ENCODE measurements at places on chromosomes 7 and 10.

DNA sequence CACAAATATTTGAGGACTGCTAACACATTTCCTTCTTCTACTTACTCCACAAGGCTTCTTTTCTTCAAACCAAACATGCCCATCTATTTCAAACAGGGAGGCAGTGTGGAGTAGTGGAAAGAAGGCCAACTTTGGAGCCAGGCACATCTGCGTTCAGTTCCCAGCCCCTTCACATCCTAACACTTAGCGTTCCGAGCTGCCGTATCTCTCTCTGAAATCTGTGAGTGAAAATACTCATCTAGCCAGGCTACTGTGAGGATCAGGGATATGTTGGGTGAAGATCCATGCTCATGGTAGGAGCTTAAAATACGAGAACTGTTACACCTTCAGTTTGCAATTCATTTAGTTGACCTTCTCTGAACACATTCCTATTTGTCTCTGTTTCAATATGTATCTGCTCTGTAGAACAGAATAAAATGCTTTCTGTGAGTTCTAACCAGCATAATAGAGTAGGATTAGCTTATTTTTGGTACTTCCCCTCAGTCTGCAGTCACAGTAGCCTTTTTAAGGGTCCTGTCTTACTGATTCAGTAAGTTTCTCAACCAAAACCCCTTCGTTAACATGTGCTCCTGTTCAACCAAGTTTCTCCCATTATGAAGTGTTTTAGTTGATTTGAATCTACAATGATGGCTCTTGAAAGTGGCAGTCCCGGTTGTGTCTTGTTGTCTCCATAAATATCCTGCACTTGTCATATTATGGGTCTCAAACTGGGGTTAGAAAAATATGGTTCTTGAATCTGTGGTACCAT, 3.3 kb upstream of the MEST start:
- no peak for DNase-seq

GRCh38 chr7:151518105-151518946, 1.4 kb downstream of the RHEB start:
- DNase-seq: peak; percentile 66

DNA sequence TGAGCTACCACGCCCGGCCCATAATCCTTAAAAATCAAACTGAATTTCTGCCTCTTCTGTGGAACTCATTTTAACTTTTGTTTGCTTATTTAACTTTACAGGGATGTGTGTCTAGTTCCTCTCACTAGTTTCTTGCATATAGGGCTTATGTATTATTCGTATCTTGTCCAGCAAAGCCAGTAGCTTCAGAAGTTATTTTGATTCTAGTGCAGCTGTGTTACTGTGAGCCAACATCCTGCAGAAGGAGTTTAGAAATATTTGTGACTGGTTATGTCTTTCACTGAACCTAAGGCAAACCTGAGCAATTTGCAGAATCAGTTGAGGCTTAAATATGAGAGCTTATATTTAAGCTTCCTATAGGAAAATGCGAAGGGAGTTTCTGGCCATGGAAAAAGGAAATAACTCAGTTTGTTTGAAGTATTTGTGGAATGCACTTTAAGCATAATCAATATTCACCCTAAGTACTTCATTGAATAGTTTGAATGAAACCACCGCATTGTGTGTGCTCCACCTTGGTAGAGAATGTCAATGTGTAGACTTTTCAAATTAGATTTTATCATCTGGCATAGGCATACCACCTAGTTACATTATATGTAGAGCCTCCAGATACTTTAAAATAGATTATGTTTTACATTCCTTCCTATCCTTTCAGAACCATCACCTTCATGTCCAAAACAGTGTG, 90.8 kb downstream of the MCU start:
- DNase-seq: no peak

DNA sequence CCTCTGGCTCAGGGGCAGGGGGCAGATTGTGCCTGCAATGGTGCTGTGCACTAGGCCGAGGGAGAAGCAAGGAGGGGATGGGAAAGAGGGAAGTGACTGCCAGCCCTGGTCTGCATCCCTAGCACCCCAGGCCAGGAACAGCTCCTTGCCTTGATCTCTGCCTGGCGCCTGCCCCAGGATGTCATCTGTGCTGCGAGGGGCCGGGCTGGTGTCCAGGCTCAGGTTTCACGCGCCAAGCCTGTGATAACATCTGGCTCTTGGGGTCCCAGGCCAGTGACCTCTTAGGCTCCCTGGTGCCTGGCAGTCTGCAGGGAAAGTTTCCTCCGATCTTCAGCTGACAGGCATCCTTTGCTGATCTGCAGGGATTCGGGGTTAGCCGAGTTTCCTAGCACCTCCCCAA, 193.5 kb upstream of the GPR26 start:
- DNase-seq: no peak

DNA sequence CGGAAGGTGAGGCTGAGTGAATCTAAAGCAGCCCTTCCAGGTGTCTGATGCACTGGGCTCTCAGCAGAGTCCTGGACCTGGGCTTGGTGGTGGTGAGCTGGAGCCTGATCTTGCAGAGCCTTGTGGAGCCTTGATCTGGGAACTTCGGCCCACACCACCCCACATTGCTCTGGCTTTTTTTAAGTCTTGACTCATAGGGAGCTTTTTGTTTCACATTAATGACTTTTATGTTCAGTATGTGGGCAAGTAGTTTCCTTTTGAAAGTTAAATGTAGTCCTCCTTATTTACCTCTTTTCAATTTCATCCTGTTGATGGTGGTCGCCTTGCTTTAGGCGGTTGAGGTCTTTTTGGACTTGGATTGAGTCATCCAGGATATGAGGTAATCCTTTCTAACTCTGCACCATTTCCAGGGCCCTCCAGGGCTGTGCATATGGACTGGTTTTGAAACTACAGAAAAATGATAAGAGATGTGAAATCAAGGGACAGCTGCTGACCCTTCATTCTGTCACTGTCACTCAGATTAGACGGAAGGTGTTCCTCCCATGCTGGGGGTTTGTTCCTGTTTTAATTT, 2.9 kb upstream of the NRAP start:
- peak; percentile 27 for DNase-seq

DNA sequence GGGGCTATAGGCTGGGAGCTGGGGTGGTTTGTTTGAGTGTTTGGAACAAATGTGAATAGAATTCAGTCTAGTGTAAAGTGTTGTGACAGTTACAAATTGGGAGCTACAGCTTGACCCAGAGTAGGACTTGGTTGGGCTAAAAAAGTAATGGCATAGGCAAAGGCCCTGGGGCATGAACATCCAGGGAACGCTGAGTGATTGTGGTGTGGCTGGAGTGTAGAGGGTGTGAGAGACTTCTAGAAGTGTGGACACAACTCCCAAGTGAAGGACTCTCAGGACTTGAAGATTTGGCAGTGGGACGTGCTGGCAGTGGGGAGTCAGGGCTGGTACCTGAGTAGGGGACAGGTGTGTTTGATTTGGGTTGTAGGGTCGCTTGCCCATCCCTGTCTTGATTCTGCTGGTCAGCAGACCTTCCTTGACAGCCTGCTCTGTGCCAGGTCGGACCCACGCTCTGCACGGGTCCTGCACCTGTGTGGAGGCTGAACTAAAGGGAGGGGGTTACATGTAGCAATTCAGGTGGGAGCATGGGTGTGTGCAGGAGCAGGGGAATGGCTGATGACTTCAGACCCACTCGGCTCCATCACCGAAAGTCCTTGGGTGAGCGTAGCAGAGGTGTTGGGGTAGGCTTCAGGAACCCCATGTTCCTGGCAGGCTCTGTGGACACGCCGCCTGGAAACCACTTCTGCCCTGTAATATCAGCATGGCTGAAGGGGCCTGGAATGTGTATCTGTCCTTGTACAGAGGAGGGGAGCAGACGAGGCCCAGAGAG, 43.3 kb downstream of the ZMIZ1 start:
- DNase-seq: no peak

GRCh38 chr7:39810204-39810642, 139.8 kb upstream of the CDK13 start:
- DNase-seq: no peak

- DNase-seq: no peak
These were observed 107.0 kb upstream of the KCTD7 start for GRCh38 chr7:66521675-66522074.

GRCh38 chr7:131664570-131664969, 108.1 kb upstream of the PODXL start:
- no peak for DNase-seq

GRCh38 chr10:86356296-86356695, 10.3 kb downstream of the GRID1 start:
- DNase-seq: no peak

Data from LHCN-M2 (cell line).